Activated T-helper 1 cell treated with anti-CD3 and anti-CD28 coated beads, Interleukin-2, amount 50 U/mL, for 16 hours (primary cell): ENCODE measurements at places on chromosomes 4 and X.

DNA sequence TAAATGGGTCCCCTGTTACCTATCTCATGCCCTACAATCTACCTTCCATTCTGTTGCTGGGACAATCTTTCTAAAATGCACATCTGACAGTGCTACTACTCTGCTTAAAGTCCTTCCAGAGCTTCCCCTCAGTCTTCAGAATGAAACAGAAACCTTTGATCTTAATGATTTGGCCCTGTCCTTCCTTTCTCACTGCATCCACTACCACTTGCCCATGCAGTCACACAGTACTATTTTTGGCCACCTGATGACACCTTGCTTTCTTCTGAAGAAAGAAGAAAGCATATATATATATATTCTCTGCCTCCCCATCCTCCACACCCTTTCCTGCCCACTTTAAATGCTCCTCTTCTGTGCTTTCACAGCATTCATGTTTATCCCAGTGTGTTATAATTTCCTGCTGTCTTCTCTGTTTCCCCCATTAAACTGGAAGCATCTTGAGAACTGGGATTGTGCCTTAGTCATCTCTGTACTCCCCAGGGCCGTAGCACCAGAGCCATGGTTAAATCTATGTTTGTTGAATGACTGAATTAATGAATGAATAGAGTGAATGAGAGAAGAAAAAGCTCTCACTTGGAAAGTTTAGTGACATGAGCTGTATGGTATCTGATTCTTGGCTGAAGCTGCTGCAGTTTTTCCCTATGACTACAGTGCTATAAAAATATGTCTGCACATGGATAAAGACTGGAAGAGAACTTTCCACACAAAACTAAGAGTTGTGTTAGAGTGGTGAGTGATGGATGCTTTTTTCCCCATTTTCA, 56.2 kb downstream of the RTL9 start:
- no peak for DNase-seq

DNA sequence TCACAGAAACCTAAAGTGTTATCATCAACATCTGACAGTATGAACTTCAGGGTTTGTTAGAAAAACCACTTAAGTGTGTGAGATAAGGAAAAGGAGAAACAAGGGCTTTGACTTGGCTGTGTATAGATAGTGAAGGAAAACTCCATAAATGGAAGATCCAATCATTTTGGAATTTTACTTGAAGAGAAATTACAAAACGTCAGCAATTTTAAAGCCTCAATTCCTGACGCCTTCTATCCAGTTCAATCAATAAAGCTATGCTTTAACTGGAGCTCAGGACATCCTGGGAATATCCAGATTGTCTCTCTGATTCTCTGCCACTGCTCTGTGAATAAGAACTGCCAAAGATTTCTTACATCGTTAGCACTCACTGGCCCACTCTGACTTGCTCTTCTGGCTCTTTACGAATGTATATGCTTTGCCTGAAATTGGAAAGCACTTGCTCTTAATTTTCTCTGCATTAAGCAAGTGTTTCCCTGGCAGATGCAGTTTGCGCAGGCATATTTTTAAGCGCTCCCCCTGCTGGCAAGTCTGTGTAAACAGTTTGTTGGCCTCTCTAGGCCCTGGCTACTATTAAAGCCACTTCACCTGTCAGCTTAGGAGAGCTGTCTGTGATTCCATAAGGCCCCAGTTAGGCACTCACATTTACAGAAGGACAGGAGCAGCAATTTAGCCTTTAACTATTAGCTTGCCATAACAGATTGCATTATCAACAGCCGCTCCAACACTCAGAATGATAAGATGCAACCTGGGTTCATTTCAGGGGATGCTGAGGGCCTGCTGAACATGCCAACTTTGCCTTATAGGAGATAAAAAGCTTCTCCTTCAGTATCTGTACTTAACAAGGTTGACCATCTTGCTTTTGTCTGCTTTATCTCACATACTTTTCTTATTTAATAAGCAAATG, 251.4 kb upstream of the DDX53 start:
- DNase-seq, result no peak

DNA sequence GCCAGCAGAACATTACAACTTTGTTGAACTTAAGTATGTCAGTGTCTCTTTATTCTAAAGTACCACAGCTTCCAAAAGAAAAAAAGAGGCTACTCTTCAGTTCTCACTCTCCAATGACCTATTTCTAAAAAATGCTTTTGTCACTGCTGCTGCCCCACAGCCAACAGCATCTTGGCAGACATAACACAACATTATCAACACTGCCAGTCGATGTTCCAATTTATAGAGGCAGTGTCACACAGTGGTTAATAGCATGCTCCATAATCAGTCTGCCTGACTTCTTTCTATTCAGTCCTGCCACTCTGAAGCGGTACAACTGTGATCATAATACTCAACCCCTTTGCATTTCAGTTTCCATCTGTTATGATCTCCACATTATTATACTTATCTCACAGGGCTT, 69.2 kb downstream of the PLS3 start:
- no peak for DNase-seq

- DNase-seq, result no peak
Measured at GRCh38 chr4:146787731-146788130, 149.0 kb downstream of the POU4F2 start.

GRCh38 chr4:165926307-165926706, 53.3 kb downstream of the TLL1 start:
- no peak for DNase-seq

GRCh38 chrX:13569479-13570260, at the start of gene EGFL6:
EGFL6 (plus strand) TSS chrX:13569601; CDS start chrX:13569862, 261 bp downstream.
- DNase-seq, result no peak

GRCh38 chrX:72687396-72687795, 26.7 kb downstream of the PHKA1 start:
- no peak for DNase-seq

GRCh38 chr4:147923381-147923780, 191.5 kb downstream of the ARHGAP10 start:
- DNase-seq, result no peak

DNA sequence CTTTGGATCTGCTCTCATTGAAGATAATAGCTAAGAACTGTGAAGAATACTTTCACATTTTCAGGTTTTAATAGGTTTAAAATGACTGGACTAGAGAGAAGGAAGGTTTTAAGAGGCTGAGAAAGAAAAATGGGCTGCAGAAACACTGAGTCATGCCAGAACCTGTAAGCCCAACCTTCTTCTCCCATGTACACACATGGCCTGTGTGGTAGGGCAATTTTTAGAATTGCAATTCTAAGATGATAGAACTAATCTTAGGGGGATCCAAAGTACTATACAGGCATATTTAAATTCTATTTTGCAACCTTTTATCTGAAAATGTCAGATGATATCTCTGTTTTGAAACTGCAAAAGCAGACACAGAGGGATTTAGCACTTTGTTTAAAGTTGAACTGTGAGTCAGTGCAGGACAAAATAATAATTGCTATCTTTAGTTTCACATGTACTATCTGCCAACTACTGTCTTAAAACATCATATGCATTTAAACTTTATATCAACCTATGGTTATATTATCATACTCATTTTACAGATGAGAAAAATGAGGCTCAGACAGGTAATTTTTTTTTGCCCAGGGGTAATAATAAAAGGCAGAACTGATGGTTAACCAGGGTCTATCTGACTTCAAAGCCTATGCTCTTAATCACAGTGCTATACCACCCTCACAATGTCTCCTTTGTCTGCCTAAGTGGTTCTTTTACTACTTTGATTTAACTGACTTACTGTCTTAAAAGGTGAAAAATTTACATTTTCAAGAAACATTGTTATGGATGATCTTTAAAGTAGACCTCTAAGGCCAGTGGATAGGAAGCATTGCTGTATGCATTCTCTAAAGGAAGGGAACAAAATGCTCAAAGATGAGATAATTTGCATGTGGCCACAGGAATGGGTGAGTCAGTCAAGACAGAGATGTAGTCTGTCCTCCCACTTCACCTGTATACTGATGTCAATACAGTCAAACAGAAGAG, 4.3 kb downstream of the TMPRSS11E start:
- DNase-seq, result no peak

GRCh38 chr4:58590722-58591121, 1480.5 kb upstream of the IGFBP7 start:
- no peak for DNase-seq

DNA sequence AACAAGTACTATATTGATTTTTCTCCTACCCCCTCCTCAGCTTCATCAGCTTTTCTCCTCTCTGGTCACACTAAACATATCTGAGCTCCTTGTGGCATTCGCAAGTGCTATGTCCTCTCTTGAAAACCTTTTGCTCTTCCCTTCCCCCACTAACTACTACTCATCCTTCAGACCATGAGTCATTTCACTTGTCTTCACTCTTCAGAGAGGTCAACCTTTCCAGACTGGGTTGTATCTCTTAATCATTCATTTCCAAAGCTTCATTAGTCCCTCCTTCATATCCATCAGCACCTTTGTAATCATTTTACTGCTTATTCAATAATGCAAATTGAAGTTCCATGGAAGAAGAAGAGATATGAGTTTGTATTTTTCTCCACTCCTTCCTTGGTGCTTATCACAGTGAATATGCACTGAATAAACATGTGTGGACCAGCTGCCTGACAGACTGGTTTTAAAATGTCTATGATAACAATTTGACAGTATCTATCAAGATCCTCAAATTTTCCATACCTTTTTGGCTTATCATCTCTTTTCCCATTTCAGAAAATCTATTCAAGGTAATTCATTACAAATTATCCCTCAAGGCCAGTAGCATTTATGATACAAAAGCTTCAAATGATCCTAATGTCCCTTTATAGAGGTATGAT, 28.4 kb downstream of the DDX60L start:
- DNase-seq, result no peak

GRCh38 chr4:152458801-152459302, 77.0 kb downstream of the FBXW7 start:
- no peak for DNase-seq

DNA sequence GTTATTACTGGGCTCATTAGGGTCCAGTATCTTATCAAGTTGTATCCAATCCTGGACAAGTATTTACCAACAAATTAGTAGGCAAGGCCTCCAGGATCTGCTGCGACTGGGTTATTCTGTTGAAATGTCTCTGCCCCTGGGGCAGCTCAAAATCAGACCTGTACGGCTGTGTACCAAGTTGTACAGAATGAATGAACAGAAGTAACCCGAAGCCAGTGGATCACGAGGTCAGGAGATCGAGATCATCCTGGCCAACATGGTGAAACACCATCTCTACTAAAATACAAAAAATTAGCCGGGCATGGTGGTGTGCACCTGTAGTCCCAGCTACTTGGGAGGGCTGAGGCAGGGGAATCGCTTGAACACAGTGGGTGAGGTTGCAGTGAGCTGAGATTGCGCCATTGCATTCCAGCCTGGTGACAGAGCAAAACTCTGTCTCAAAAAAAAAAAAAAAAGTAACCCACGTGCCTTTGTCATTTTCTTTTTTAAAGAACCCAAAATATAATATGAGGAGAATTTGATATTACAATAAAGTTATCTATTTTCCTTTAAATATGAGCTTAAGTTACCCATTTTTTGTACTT, 127.3 kb downstream of the CBR4 start:
- DNase-seq, result no peak

- no peak for DNase-seq
Measured at GRCh38 chrX:103467156-103467555, 52.1 kb downstream of the RAB40A start.

GRCh38 chrX:71540801-71541200, 7.9 kb downstream of the OGT start:
- no peak for DNase-seq

DNA sequence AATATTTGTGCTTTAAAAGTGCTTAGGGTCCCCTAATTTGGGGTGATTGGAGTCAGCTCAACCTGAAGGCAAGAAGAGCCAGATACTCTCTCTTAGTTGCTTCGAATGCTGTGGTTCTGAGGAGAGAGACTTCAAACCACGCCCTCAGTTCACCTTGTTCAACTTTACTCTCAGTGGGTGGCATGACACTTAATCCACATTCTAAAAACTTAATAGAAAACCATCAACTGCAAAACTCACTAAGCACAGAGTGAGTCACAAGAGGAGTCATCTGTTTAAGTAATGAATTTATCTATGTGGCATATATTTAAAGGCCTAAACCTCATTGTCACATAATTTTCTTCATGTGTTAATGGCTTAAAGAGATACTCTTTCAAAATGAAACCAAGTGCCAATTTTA, 99.5 kb upstream of the SLC4A4 start:
- no peak for DNase-seq

DNA sequence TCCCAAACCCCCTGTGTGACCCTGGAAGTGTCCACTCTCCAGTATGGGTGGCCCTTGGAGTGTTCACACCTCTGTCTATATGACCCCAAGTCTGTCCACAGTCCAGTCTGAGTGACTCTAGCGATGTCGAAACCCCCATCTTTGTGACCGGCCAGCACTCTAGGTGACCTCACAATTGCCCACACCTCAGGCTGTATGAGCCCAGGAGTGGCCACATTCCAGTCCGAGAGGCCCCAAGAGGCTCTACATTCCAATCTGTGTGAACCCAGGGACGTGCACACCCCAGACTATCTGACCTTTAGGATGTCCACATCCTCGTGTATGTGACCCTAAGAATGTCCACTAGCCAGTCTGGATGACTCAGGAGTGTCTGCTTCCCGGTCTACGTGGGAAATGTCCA, 7.3 kb upstream of the GLOD5 start:
- no peak for DNase-seq

DNA sequence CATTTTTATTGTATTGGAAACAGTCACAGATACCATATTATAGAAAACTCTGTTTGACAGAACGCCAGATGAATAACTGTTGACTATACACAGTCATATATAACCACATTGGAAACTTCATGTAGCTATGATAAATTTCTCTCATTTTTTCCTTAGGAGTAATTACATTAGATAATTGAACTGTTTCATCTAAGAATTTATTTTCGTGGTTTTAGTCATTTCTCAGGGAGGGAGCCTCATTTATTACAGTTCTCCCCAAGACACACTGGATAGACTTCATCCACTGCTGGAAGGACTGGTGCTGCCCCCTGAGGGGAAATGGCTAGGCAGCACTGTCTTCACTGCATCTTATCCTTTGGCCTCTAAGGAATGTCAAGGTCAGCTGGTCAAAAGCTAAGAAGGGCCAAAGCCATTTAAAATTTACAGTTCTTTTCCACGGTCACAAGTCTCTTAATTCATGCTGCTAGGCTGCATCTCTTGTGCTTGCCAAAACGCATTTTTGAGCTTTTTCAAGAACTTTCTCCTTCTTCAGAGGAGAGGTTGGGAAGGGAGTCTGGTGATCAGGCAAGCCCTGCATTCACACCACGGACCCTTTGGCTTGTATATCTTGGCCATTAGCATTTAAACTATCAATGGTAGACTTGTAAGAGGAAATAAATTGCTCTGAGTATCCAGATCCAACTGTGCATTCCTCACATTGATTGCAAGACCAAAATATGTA, 145.1 kb downstream of the CBR4 start:
- DNase-seq, result no peak

GRCh38 chrX:750263-750662, 119.7 kb downstream of the SHOX start:
- no peak for DNase-seq

DNA sequence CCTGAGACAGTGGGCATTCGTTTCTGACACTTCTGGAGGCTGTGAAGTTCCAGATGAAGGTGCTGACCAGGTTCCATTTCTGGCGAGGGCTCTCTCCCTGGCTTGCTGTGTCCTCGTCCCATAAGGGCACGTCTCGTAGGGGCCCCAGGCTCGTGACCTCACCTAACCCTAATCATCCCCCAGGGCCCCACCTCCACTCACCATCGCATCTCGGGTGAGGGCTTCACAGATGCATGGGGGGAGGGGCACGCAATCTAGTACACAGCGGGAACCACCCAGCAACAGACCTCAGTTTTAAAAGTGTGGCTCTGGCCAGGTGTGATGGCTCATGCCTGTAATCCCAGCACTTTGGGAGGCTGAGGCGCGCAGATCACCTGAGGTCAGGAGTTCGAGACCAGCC, 22.1 kb downstream of the PDE6B start:
- no peak for DNase-seq
